Dermis blood vessel endothelial cell (primary cell): ENCODE measurements at places on chromosomes 1 and 21. TPM values are rescaled to one million over a fixed set of nuclear protein-coding genes. Genes with fewer than 3 reads are reported as not detected.

GRCh38 chr1:25641931-25642573 lies 25.5 kb downstream of the MAN1C1 start:
- no peak for DNase-seq

DNA sequence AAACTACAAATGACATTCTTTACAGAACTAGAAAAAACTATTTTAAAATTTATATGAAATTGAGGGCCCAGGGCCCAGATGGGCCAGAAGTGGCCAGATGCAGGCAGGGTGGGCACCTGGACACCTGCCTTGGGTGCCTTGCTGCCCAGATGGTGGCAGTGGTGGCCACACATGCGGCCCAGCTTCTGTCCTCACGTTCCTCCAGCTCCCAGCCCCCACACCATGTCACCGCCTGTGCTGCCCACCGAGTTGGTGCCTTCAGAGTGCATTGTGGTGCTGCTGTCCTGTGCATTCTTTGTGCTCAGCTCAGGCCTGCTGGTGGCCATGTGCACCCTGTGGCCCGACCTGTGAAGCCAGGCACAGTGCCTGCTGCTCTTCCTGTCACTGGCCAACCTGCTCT lies 216.8 kb upstream of the CXADR start:
- no peak for DNase-seq

- peak; percentile 76 for DNase-seq
Measured at GRCh38 chr1:147892731-147893214, 9.8 kb upstream of the GJA8 start.

GRCh38 chr1:203127666-203128430 lies at the start of gene ADORA1:
ADORA1 (plus strand) TSS chr1:203127726; CDS start chr1:203128842, 1,116 bp downstream.
- DNase-seq = peak; percentile 17

GRCh38 chr1:32817815-32818786 lies 648 bp downstream of the S100PBP start:
- peak; percentile 58 for DNase-seq

DNA sequence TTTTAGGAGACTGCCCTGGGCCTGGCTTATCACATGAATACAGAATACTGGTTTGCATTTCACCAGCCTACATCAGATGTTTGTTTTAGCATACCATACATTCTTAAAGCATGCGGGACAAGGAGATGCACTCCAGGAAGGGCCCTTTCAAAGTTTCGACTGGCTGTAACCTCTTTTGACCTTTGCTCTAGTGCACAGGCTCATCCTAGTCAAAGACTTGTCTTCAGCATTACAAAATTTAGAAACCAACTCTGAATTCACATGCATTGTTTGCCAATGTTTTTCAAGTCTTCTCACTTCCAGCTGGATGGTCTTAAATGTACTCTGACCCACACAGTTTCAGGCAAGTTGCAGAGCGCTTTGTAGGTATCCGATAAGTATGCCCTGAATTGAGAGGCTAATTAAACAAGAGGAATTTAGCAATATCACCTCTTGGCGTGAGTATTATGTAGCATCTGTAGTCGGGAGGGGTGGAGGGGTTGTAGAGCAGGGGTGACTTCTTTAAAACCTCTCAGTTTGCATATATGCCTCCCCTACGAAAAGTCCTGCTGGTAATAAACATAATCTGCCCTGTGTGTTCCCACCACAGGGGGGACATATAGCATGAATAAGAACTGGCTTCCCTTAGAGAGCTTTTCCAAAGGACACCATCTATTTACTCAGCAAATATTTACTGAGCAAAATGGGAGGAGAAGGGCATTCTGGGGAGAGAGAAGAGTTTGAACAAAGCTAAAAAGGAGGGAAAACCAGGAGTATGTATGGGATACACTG lies 24.4 kb upstream of the AHCYL1 start:
- DNase-seq = no peak

DNA sequence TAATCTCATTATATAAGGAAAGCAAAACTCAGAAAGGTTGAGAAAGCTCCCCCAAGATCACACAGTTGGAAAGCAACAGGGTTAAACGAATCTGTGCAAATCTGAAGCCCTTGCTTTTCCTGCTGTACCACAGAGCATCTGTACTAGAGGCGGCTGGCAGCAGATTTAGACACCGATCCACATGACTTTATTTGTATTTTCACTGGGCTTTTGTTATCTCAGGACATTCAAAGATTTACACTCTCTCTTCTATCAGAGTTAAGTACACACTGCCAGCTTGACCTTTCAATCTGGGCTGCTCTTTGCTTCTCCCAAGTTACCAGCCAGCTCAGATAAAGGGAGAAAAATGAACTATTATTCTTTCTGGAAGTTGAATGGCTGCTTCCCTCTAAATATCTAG lies 146.6 kb downstream of the FAM78B start:
- DNase-seq = no peak

GRCh38 chr21:21439761-21440160 lies 441.6 kb downstream of the NCAM2 start:
- no peak for DNase-seq

GRCh38 chr1:20371883-20372282 lies 81.2 kb downstream of the VWA5B1 start:
- DNase-seq = no peak

- DNase-seq = peak; percentile 42
Measured at GRCh38 chr1:94922761-94923331, 4.1 kb downstream of the CNN3 start.

GRCh38 chr1:94973309-94973922 lies 46.5 kb upstream of the CNN3 start:
- no peak for DNase-seq

The B3GALT5 gene
- total RNA-seq = under 0.01 and 0.05 TPM in 2 replicates

The EFNA4 gene
- total RNA-seq = 9.5 and 15.7 TPM in 2 replicates

The IL22RA1 gene
- not detected in 2 replicates for total RNA-seq

The SEC16B gene
- 1.2 and 4.4 TPM in 2 replicates for total RNA-seq

The TAL1 gene
- total RNA-seq = 61.1 and 84.5 TPM in 2 replicates

The RHBG gene
- total RNA-seq = not detected in 2 replicates

The AKR7A3 gene
- total RNA-seq = 0.14 and 0.34 TPM in 2 replicates

The CHAF1B gene
- total RNA-seq = 2.2 and 5.8 TPM in 2 replicates
